Activated CD4-positive, alpha-beta T cell treated with anti-CD3 and anti-CD28 coated beads for 4 hours (primary cell): ENCODE measurements at places on chromosomes 6 and 20.

GRCh38 chr20:33438481-33438880, 5.1 kb downstream of the SNTA1 start:
- DNase-seq, result no peak

- no peak for DNase-seq
These were observed 2.7 kb downstream of the CEBPB start for GRCh38 chr20:50193199-50193835.

DNA sequence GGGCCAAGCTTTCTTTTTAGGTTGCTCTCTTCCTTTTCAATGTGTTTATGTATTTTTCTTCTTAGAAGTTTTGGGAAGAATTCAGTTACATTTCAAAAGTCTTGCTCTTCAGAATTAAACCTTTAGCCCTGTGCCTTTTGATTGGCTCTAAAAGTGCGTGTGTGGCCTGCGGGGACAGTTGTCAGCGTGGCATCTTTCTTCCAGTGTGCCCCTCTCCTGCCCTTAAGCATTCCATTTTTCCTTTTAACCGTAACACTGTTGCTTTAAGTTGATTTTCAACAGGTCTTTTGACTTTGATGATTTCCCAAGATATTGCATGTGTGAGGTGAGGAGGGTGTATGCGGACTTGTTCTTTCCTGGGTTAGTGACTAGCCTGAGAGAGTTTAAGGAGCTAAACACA, 999.1 kb upstream of the FLRT3 start:
- no peak for DNase-seq

DNA sequence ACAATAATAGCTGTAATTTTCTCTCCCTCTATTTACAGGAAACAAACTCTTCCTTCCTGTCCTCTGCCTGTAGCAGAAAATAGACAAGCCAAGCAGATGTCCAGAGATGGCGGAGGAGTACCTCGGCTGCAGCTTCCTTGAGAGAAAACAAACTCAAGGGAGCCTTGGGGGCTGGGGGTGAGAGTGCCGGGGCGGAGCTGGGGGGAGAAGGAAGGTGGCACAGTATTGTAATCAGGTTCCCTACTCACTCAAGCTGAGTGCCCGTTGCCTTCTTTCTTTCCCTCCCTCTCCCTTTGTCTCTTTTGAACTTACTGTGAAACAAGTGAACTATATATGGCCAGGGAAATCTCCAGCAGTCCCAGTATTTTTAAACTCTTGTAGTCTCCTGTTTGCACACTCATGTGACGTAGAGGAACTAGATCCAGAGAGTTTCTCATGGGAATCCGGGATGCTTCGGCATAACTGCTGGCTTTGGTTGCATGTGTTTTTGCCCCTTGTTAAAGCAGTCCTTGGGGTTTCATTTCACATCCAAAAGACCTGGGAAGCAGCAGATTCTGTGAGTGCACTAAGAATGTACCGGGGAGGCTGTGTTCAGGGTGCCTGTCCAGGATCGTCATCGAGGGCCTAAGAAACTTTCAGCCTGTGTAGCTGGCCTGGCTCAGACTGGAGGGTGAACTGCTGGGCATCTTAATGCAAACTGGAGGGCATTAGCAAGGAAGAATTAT, 44.6 kb upstream of the HDDC2 start:
- no peak for DNase-seq

DNA sequence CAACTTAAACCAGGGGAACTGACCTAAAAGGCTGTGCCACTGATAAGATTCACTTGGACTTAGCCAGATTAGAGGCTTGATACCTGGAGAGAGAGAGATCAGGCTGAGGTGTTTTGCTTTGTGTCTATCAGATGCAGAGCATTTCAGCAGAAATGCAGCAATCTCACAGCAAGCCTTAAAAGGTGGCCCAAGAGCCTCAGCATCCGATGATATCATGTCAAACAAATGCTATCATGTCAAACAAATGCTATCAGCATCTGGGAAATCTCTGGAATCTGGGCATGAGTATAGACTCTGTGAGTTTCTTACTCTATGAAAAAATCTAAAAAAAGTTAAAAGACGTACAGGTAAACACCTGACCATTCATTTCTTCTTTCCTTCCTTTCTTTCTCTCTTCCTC, 718.9 kb downstream of the EYS start:
- DNase-seq, result no peak

- DNase-seq, result no peak
These were observed 76.0 kb downstream of the RSPH3 start for GRCh38 chr6:158923805-158924498.

DNA sequence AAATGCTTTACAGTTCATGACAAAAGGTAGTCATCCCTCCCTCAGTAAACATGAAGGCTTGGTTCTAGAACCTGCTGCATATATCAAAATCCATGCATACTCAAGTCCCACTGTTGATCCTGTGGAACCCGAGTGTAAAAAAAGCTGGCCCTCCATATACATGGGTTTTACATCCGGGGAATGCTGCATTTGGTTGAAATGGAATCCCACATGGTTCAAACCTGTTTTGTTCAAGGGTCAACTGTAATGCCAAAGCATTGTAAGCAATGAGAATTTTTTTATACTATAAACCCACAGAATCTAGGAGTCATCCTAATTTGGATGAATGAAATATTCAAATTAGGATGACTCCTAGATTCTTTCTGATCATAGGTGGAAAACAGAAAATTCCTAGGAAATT, 5.9 kb upstream of the HDAC2 start:
- DNase-seq, result no peak

DNA sequence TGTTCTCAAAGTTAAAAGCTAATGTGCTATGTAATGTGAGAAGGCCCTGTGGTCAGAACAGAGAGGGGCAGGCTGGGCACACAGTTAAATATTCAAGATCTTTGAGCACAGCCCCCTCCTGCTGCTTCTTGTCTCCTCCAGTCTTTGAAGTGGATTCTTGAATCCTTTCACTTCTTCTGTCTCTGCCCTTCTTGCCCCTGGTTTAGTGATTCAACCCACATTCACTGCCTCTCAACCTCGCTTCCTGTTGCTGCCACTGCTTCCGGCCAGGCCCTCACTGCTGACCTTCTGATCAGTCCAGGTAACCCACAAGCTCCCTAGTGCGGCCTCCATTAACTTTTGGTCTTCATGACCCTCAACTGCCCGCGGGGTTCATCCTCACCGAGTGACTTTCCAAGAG, 417.3 kb upstream of the NOX3 start:
- no peak for DNase-seq

DNA sequence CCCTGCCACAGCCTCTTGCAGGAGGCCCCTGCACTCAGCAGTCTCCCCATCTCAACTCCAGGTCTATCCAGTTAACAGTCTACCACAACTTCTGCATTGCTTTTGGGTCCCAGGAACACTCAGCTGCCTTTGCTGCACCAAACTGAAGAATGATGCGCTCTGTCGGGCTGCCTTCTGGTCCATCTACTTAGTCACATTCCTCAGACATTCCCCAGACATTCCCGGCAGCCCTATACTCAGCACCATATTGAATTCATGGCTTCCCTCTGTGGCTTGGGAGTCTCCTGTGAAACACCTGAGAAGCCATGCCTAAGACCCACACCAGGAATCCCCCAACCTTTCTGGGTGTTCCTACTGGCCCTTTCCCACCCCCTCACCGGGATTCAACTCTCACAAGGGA, 99.6 kb upstream of the COL21A1 start:
- no peak for DNase-seq

- no peak for DNase-seq
These were observed 7.2 kb downstream of the FUCA2 start for GRCh38 chr6:143504369-143504768.

GRCh38 chr6:125230674-125231073, 71.1 kb downstream of the HDDC2 start:
- no peak for DNase-seq

- no peak for DNase-seq
These were observed 158.7 kb downstream of the UBE3D start for GRCh38 chr6:82906951-82907350.

DNA sequence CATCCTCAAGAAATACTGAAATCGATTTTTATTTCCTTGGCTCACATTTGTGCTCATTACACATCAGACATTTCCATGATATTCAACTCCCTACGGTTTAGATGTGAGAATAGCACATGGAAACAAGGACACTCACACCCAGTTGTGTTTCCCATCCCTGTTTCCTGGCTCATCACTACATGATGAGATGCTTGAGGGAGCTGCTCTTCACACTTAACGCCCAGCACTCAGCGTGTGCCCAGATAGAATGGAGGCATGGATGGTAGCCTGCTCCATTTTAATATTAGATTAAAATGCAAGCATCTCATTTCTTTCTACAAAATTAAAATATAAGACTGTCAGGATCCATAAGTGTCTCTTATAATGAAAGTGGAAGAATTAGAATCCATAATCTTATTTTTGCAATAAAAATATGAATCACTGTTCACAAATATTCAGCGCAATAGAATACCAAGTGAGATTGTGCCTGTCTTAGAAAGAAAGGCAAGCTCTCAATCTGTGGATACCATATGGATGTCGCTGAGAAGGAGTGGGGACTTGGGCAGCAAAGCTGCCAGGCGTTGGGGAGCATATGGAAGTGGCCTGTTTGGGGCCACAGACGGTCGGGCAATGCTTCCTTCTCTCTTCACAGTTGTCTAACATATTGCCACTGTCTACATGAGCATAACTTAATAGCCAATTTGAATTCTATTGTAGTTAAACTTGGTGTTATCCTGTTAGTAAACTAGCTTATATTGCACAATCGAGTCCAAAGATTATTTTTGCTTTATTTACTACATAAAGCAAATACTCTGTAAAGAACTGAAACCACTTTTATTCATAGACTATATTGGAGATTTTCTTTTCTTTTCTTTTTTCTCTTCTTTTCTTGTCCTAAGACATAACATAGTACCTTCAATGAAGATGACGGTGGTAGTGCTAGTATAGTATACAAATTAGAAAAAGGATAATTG, 206.8 kb upstream of the QKI start:
- no peak for DNase-seq

DNA sequence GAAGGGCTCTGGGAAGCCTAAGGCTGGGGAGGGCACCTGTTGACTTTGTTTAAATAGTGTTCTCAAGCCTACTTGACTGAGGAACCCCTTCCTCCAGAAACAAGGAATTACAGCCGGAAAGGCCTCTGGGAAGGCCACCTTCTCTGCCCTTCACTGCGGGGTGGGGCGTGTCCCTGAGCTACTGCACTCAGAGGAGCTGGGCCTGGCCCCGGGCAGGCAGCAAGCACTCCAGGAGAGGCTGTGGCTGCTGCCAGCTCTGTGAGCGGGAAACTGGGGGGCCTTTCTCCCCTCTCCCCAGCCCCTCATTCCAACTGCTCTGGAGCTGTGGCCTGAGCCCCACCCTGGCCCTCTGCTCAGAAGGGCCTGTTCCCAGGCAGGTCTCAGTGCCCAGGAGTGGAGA, 4.0 kb upstream of the OSBPL2 start:
- no peak for DNase-seq

DNA sequence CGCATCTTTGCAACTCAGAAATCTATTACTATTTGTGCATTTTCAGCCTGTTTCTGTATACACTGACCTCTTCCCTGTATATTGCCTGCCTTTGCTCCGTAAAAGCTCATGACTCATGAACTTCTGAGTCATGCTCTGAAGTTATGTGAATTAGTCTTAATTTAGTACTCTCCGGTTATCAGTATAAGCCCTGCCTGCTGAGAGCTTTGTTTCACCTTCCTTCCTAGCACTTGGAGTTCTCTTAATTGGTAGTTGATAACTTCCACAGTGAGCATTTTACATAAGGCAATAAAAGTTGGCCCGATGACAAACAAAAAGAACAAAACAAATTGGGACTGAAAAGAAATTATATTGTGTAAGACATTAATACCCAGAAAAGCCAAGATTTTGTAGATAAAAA, 231.4 kb downstream of the GJA1 start:
- no peak for DNase-seq

DNA sequence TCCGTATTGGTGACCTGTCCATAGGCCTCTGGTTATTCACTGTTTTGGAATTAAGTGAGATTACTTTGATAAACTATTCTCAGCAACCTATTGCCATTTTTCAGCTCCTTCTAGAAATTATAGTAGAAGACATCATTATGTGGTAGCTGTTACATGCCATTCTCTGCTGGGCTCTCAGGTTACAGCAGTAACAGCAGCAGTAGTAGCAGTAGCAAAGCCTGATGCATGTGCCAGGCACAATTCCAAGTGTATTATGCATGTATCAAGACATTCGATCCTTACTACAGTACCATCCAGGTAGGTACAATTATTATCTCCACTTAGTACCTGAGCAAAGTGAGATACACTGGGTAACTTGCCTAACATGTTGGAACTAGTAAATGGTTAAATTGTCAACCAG, 74.3 kb downstream of the RPS12 start:
- DNase-seq, result no peak

DNA sequence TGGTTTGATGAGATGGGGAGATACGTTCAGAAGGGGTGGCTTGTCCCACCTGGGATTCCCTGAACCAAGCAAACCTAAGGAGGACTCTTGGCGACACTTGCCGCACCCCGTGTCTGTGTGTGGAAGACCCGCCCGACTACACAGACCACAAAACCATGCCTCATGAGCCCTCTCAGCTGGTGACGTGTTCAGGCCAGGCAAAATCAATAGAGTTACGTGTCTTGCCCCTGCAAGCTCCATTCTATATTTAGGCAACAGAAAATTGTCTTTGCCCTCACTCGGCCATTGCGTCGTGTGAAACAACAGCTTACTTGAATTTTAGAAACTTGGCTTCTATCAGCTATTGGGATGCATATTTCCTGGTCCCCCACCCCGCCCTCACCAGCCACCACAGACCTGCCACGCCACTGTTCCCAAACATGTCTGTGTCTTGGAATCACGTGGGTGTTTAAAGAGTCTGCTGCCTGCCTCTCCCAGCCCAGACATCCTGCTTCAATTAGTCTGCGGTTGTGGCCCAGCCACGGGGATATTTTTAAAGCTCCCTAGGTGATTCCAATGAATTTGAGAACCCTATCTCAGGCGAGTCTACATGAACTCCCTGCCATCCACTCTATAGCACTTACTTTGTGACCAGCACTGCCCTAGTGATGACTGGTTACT, 279.2 kb upstream of the EXOC2 start:
- no peak for DNase-seq

DNA sequence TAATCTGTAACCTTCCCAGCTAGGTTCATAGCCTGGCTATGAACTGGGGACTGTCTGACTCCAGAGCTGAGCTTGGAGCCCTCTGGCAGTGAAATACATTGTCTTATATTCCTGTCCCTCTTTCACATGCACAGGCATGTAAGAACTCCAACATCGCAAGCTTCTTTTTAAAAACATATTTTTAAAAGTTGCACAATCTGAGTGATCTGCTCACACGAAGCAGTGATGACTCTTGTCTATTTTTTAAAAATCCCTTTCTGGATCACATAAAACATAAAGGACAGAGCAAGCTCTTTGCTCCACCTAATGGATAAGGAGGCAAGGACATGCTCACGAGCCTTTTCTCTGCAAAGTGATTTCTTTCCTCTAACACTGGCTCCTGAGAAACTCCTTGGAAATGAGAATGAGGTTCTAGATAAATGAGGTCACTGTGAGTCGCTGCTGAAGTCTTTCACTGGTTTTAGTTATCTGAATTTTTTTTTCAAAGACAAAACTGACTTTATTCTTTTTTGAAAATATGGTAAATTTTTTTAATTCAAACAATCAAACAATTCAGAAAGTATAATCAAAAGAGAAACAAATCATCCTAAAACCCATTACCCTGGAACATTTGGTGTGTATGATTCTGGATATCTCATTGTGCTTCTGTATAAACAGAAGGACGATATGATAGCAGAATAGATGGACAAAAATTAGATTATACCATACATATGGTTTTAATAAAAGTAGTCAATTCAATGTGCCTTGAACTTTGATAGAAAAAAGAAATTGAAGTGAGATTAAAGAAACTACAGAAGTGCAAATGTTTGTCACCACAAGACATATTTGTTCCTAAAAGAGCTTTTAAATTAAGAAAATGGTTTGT, 30.8 kb downstream of the IL20RA start:
- no peak for DNase-seq

GRCh38 chr6:42610416-42610815, 46.6 kb downstream of the UBR2 start:
- no peak for DNase-seq
